ENCODE measurements at places on chromosomes 6 and 20.

DNA sequence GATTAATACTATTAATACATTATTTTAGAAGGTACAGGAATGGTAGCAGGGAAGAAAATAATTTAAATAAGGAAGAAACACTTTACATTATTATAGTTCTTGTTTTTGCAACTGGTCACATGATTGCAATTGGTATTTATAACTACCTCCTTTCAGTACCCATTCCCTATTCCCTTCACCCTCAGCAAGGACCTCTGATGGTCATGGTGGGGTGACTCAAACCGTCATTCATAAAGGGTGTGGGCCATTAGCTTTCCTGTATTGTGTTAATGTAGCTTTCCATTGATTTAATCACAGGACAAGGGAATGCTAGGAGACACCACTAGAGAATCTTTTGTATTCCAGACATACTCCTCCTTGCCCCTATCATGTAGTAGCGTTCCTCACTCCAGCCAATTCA is 47.2 kb upstream of the TMEM244 start:
- DNase-seq = no peak

DNA sequence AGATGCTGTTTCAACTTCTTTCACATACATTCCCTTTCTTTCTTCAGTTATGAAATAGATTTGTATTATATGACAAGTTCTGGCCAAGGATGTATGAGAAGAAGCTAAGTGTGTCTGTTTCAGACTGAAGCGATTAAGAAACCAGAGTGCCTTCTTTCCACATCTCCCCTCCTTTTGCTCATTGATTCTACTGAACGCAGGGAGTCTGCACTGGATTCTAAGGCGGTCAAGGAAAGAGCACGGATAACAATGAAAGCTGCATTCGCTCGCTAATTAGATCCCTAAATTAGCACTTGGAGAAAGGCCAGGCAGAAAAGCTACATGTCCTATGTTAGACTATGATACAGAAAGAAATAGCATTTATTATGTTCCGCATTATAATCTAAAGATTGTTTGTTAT is 267.7 kb downstream of the HAO1 start:
- no peak for DNase-seq

GRCh38 chr20:44393608-44394451 is 38.3 kb downstream of the HNF4A start:
- no peak for DNase-seq

- no peak for DNase-seq
These were observed 4.3 kb upstream of the KIF25 start for GRCh38 chr6:167993169-167993568.

- no peak for DNase-seq
These were observed 30.2 kb downstream of the MBOAT1 start for GRCh38 chr6:20182069-20182468.

GRCh38 chr20:35293303-35294292 is 1.4 kb upstream of the FAM83C start:
- DNase-seq = no peak

- no peak for DNase-seq
These were observed 800 bp upstream of the GRIK2 start for GRCh38 chr6:101392586-101393230.

DNA sequence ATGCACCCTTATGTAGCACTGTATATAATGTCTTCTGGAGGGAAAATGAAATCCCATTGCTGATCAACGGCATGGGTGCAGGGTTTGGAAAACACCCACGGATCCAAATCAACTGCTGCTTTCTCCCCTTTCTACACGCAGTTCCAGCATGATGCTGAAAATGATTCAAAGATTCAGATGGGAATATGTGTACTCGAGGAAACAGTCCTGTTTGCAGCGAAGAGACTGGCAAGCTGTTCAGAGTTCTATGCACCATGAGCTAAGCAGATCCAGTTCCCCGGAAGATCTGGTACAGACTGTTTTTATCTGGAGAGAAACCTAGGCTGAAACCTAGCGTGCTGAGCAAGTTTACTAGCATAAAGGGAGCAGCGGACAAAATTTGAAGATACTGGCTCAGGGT is 47.9 kb upstream of the CDH4 start:
- DNase-seq = no peak

GRCh38 chr20:7571521-7572055 is 368.7 kb downstream of the HAO1 start:
- DNase-seq = no peak

- no peak for DNase-seq
These were observed 54.7 kb downstream of the OR2B6 start for GRCh38 chr6:28011722-28012121.

- DNase-seq = no peak
These were observed 35.3 kb downstream of the ZMYND8 start for GRCh38 chr20:47320990-47321805.

DNA sequence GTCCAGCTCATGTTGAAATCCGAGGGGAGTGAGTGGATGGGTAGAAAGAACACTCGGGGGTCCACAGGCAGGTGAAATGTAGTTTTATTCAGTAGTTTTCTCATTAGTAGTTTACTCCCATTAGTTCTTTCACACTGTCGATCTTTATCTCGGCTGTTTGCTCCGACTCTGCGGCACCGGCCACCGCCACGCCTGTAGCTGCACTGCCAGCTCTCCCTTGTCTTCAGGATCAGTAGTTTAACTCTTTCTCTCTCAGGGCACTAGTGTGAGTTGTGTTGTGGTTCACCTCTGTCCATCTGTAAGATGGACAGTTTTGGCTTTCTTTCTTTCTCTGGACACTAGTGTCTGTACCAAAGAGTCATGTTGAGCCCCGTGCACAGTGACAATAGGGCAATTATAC is 195.7 kb downstream of the LMBRD1 start:
- DNase-seq = no peak

- DNase-seq = no peak
These were observed 118.7 kb downstream of the CEBPB start for GRCh38 chr20:50309280-50309763.

GRCh38 chr20:48722002-48722731 is 105.6 kb downstream of the PREX1 start:
- DNase-seq = no peak
